Esophagus muscularis mucosa (tissue), 4 donors: ENCODE measurements at places on chromosomes 6 and 20. TPM values are rescaled to one million over a fixed set of nuclear protein-coding genes. Genes with fewer than 3 reads are reported as not detected.

- H3K27ac ChIP-seq: no peak overlapping the region
- H3K4me1 ChIP-seq: no peaks in the 10 kb centered on the region
- no peaks in the 10 kb centered on the region for H3K27me3 ChIP-seq
- no peak overlapping the region for H3K4me3 ChIP-seq
These were observed 158.3 kb upstream of the EEF1E1 start for GRCh38 chr6:8260610-8261009.

DNA sequence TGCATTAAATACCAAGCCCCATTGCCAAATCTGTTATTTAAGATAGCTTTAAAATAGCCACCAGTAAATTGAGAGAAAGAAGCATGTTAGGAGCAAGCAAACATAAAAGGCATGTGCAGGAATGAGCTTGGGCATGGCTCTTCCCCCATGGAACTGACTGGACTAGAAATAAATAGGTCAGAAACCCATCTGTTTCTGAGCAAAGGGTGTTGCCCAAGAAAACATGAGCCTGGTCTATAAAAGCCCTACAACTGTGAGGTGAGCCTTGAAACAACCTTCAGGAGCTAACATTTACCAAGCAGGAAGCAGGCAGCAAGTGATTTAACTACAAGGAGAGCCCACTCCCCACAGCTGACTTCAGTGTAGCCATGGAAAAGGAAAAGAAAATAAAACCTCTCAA is 126.3 kb downstream of the C6orf118 start:
- H3K4me3 ChIP-seq: no peak overlapping the region
- H3K27ac ChIP-seq: no peak overlapping the region
- no peak for DNase-seq

AFG1L gene
- 1.5 TPM for total RNA-seq

- H3K27ac ChIP-seq: no peak overlapping the region
- H3K4me3 ChIP-seq: no peak overlapping the region
- peaks cover 14% of the 10 kb centered on the region for H3K4me1 ChIP-seq
These were observed 6.1 kb upstream of the ZNF831 start for GRCh38 chr20:59157531-59157930.

GRCh38 chr6:136761227-136761922 is 30.9 kb downstream of the MAP3K5 start:
- no peak for DNase-seq
- peaks cover 59% of the 10 kb centered on the region for H3K4me1 ChIP-seq
- H3K27ac ChIP-seq: peak overlapping the region; percentile 70
- no peaks in the 10 kb centered on the region for H3K36me3 ChIP-seq

DNA sequence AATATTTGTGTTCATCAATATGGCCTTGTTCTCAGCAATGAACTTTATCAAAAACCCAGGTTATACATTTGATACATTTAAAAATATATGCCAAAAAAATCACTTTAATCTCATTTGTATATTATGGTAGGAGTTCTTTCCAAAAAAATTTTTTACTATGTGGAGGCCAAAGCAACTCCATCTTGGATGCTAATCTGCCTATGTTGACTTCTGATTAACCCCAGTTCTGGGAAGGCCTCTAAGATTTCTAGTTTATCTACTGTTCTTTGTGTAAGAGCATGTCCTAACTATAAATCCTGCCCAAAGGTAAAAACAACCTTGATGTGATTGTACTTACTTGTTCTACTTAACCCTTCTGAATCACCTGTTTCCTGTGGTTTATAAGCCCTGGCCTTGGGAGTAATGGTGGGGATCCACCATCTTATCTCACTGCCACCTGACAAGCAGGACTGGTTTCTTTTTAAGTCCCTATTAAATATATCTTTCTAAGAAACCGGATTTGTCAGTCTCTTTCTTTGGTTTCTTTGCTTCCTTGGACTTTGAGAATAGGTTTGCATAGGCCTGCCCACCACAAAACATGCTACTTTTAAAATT is 46.7 kb downstream of the RNGTT start:
- H3K36me3 ChIP-seq: no peaks in the 10 kb centered on the region
- no peak overlapping the region for H3K4me3 ChIP-seq
- H3K27me3 ChIP-seq: no peaks in the 10 kb centered on the region
- H3K27ac ChIP-seq: no peak overlapping the region
- no peak for DNase-seq

DNA sequence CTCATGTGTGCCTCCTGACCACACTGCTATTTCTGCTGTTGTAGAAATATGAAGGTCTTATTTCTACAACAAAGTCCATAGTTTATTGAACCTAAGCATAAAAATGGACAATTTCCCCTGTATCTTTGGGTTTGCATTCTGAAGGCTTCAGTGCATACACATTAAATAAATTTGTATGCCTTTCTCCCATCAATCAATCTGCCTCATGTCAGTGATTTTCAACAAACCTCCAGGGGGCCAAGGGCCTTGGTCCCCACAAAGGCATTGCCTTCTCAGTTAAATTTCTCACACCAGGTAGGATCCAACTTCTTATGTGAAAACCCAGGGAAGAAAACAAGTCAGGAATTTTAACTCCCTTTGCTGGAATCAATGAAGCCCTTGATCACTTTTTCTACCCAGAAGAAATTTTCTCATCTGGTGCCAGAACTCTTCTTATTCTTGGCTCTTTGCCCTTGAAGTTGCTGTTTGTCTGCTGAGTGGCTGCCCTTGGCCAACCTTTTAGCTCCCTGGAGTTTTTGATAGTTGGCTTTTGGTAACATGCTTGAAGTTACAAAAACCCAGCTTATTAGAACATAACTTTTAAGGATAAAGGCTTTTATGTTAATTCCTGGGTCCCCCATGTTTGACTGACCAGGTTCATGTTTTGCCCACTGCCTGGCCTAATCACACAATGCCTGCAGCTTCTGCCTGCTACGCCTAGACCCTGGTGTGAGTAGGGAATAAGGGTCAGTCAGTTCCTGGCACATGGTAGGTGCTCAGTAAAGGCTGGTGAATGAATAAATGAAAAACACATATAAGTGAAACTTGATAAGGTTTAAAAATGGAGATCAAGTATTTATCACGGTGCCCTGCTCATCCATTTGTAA is 37.0 kb downstream of the SHLD1 start:
- no peak overlapping the region for H3K4me3 ChIP-seq
- H3K4me1 ChIP-seq: peaks cover 17% of the 10 kb centered on the region
- no peak overlapping the region for H3K27ac ChIP-seq
- DNase-seq: no peak
- no peaks in the 10 kb centered on the region for H3K27me3 ChIP-seq
- no peaks in the 10 kb centered on the region for H3K36me3 ChIP-seq

- no peaks in the 10 kb centered on the region for H3K36me3 ChIP-seq
- DNase-seq: no peak
- H3K4me1 ChIP-seq: peaks cover 48% of the 10 kb centered on the region
- no peaks in the 10 kb centered on the region for H3K27me3 ChIP-seq
- H3K27ac ChIP-seq: peak overlapping the region; percentile 24
These were observed 170.6 kb upstream of the AGPAT4 start for GRCh38 chr6:161444464-161444863.

BMP5 gene
- 1.7 TPM for total RNA-seq

- H3K4me3 ChIP-seq: no peak overlapping the region
- H3K27ac ChIP-seq: no peak overlapping the region
- no peaks in the 10 kb centered on the region for H3K36me3 ChIP-seq
- no peak for DNase-seq
- no peaks in the 10 kb centered on the region for H3K27me3 ChIP-seq
- no peaks in the 10 kb centered on the region for H3K4me1 ChIP-seq
These were observed 71.1 kb upstream of the CTNNBL1 start for GRCh38 chr20:37622728-37623127.
